ENCODE measurements at places on chromosomes 1 and 21.

- peak; percentile 48 for DNase-seq
Observed at GRCh38 chr1:57252597-57253294, 171.1 kb downstream of the DAB1 start.

GRCh38 chr21:30209601-30210000 is 6.3 kb downstream of the CLDN8 start:
- no peak for DNase-seq

DNA sequence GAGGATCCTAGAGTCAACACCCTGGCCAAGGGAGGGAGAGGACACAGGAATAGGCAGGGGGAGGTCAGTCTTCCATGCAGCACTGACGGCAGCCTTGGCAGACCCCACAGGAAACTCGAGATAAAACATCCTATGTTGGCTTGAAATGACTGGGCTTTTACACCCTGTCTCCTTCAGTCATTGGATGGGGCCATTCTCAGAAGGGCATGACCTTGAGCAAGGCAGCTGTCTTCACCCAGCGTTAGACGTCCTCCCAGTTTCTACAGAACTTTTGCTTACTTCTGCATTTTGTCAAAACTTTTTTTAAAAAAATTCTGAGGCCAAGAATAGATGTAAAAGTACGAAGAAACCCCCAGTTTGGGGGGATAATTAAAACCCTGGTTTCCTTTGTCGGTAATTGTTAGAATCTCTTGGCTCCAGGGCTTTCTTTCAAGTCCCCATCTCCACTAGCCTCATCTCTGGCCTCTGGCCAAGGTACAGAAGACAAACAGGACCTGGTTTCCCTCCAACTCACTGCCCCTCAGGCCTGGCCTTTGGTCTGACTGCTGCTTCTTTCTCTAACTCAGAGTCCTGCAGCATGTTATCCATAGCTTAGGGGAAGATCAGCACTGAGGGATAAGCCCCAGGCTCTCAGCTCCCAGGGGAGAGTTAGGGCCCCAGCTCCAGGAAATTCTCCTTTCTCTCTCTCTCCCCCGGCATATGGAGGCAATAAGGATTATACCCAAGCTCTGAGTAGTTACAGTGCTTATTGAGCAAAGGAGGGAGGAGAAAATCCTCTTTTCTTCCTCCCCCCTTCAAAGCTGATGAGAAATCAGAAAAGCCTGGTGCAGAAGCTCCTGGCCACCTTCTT is 51.6 kb upstream of the KCND3 start:
- DNase-seq: no peak

DNA sequence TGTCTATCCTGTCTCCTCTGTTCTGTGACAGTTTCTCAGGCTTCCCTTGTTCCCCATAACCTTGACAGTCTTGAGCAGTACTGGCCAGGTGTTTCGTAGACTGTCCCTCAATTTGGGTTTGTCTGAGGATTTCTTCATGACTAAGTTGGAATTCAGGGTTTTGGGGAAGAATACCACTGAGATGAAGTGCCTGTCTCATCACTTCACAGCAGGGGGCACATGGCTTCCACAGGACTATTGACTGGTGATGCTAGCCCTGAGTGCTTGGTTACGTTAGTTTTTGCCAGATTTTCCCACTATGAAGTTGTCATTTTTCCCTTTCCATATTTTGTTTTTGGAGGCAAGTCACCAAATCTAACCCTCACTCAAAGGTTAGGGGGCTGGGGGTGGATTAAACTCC is 45.7 kb downstream of the CDCP2 start:
- no peak for DNase-seq

DNA sequence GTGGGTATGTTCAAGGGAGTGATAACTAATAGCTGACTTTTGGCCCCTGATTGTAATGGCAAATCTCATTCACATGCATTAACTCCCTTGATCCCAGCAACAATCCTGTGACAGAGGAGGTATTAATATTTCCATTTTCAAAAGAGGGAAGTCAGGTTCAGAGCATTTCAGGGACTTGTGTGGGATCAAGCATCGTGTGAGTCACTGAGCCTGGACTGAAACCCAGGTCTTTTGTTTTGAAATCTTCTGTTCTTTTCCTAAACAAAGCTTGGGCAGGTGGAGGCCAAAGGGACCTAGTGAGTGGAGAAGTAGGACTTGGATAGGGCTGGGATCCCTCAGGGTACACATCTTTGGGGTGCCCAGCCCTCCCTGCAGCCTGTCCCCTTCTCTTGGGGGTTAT is 37.9 kb downstream of the ETNK2 start:
- DNase-seq: no peak

- no peak for DNase-seq
Observed at GRCh38 chr1:17023102-17023501, 11.4 kb upstream of the ATP13A2 start.

DNA sequence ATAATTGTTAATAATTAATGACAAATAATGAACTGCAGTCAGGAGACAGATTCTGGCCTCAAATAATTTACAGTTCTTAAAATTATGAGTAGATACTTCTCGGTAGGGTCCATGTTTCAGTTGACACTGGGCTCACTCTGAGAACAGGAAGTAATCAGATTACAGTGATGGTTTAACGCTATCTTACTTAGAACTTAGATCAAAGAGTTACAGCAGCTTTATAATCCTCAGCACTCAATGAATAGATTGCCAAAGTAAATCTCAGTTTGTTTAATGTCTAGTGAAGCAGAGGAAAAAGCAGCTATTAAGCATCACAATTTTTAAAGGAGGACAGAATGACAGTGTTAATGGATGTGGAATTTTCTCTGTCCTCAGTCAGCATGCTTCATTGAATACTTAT is 79.6 kb downstream of the PDE4B start:
- DNase-seq: no peak

- DNase-seq: no peak
Observed at GRCh38 chr1:40806240-40806639, 22.7 kb downstream of the KCNQ4 start.

DNA sequence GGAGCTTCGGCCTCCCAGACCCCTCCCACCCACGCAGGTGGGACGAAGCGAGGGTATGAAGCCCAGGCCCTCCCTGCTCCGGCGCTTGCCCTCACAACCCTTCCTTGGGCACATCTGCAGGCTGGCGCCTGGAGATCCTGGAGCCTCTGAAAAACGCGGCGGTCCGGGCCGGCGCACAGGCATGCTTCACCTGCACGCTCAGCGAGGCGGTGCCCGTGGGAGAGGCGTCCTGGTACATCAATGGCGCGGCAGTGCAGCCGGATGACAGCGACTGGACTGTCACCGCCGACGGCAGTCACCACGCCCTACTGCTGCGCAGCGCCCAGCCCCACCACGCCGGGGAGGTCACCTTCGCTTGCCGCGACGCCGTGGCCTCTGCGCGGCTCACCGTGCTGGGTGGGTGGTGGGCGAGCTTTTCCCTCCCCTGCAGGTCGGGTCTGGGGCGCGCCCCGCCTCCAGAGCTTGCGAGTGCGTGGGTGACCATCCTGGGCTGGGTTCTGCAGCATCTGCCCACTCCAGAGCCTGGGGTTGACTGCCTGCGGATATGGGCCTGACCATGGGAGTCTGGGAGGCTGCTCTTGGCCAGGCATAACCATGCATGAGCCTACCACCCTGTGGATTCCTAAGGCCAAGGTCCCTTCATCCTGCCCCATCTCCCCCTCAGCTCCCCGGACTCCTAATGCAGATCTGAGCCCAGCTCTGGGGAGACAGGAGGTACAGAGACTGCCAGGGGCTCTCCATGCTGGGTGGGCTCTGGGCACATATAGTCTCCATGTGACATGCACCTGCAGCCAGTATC is 89.8 kb downstream of the TRIM11 start:
- DNase-seq: no peak

GRCh38 chr21:44989537-44989886 is 49.7 kb downstream of the SLX9 start:
- DNase-seq: no peak

DNA sequence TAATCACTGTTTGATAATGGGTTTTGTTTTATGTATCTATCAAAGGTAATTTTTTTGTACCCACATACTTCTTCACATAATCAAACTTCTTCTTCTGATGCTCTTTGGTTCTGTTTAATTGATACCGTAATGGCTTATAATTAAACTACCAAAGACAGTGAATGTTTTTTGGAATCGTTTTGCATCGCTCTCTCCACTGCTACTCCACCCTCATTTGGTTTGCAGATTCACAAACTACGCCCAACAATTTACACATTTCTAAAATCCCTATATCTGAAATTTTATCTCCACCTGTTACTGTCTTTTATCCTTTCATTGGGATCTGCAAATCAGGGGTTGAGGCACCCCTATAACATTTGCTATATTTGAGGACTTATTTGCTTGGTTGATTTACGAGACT is 319.6 kb downstream of the RWDD3 start:
- DNase-seq: no peak

- no peak for DNase-seq
Observed at GRCh38 chr1:214469290-214469689, 82.1 kb downstream of the PTPN14 start.

- DNase-seq: no peak
Observed at GRCh38 chr1:87072411-87072810, 158.0 kb downstream of the HS2ST1 start.

- DNase-seq: no peak
Observed at GRCh38 chr1:70966018-70966638, 81.5 kb downstream of the PTGER3 start.

DNA sequence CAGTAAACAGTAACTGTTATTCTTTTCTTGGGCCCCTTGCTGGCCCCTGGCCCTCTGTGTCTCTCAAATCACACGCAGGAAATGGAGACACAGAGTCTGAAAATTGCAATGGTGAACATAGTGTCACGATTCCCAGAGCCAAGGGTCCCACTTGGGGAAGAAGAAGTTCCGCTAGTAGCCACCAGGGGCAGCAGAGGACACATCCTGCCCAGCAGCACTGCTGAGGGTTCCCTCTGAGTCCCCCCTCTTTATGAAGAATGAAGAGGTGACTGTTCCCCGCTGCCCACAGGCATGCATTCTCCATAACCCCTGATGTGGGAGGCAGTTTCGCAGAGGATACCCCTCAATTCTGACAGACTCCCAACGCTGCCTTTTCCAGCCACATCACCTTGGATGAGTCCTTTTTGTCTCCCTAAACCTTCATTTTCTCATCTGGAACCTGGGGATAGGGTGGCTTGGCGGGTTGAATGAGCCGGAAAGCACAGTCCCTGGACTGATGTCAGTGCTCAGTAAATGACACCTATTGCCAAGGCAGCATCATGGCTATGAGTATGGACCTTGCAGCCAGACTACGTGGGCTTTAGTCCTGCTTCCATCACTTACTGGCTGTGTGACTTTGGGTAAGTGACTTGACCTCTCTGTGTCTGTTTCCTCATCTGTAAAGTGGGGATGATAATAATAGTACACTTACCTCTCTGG is 238.0 kb upstream of the TMEM51 start:
- DNase-seq: peak; percentile 69

GRCh38 chr1:13948888-13949391 is 249.0 kb downstream of the PRDM2 start:
- no peak for DNase-seq

DNA sequence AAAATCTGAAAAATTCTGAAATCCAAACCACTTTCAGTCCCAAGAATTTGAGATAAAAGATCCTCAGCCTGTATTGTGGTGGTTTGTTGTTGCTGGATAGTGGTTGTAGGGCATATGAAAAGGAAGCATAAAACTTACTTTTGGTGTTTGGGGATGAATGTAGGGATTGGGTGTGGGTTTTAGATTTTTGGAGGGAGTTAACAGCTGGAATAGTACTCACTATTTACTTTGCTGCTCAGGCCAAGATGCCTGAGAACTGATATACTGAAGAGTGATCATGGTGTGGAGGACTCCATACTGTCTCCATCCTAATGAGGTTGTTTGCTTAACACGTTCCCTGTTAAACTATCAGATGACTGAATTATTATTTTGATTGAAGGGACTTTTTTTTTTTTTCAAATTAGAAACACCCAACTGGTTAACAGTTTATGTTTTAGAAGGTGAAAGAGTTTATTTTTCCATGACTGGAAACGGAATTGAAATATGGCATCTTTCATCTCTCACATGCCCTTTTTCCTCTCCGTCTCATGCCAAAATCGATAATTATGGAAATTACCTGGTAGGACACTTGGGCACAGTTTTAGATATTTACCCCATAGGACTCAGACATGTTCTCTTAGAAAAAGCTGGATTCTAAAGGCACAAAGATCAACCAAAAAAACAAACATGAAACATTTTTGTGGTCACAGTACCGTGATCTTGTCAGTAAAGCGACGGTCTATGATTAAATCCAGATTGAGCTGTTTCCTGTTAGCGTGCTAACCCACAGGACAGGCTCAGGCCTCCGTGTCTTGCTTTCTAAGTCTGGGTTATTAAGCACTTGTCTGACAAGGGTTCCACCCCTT is 37.3 kb downstream of the RGL1 start:
- DNase-seq: no peak

- no peak for DNase-seq
Observed at GRCh38 chr1:185853739-185854138, 119.5 kb downstream of the HMCN1 start.

DNA sequence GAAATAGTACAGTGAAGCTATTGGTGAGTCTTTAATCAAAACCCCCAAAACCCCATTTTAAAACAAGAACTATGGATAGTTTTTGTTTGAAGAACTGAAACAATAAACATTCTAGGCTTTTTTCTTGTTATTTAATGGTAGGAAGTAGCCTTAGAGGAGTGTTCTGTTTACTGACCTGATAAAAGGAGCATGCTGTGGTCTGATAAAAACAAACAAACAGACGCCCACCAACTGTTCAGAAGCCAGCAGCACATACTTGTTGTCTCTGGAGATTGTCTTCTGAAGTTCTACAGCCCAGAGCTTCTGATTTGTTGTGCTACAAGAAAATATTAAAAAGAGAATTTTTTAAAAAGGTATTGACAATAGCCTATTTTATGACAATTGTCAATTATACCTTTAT is 54.1 kb upstream of the CFAP298 start:
- no peak for DNase-seq

DNA sequence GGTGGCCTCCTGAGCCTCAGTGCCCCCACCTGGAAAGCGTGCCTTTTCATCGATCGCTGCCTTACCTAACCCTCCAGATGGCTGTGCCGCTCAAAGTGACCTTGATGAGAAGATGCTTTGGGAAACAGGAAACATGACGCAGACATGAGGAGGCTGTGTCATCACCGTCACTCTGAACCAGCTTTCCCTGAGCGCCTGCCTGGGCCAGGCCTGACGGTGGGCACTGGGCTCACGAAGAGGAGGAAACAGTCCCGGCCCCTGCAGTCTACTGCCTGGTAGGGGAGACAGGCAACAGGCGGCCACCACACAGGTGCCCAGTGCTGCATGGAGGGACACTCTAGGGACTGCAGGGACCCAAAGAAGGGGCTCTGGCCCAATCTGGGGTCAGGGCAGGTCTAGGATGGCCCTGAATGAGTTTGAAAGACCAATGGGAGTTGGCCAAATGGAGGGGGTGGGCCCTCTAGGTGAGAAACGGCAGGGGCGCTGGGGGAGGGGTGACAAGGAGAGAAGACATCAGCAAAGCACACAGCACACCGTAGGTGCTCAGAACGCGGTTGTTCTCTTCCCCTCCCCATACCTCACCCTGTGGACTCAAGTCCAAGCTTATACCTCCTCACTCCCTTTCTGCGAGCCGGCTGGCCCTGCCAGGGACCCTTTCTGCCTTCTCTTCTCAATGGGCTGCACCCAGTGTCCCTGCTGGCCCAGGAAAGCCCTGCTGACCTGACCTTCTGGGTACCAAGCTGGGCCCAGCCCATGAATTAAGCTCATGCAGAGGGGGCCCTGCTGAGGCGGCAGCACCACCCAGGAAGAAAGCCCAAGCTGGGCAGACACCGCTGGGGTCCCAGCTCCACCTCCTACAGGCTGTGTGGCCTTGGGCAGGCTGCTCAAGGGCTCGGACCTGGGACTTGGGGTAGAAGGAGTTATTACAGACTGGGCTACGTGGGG is 44.9 kb downstream of the GLIS1 start:
- DNase-seq: no peak

GRCh38 chr1:36963006-36963405 is 71.3 kb downstream of the GRIK3 start:
- DNase-seq: no peak

- DNase-seq: no peak
Observed at GRCh38 chr1:246661451-246661850, 62.8 kb upstream of the SCCPDH start.

Measured in ELF-1 (cell line).